Activated CD4-positive, alpha-beta T cell treated with anti-CD3 and anti-CD28 coated beads, Interleukin-2, amount 10 ng/mL, durations not matched to agents 24 days and 14 days (primary cell): ENCODE measurements at places on chromosomes 5 and 9. TPM values are rescaled to one million over a fixed set of nuclear protein-coding genes. Genes with fewer than 3 reads are reported as not detected.
A peak's percentile ranks its signal among the peaks of the same experiment; 100 is the strongest.

Gene KCNIP1
- not detected in 2 replicates for total RNA-seq

Gene C5orf52
- 0.42 TPM in 1 of 2 replicates, not detected in the other for total RNA-seq

Gene PDGFRB
- total RNA-seq: 0.62 and 1.5 TPM in 2 replicates

Gene ZFAND5
- 115 and 121 TPM in 2 replicates for total RNA-seq

Gene GRIN3A
- not detected in 2 replicates for total RNA-seq

Gene BARHL1
- not detected in 2 replicates for total RNA-seq

Gene ORM2
- not detected in 2 replicates for total RNA-seq

DNA sequence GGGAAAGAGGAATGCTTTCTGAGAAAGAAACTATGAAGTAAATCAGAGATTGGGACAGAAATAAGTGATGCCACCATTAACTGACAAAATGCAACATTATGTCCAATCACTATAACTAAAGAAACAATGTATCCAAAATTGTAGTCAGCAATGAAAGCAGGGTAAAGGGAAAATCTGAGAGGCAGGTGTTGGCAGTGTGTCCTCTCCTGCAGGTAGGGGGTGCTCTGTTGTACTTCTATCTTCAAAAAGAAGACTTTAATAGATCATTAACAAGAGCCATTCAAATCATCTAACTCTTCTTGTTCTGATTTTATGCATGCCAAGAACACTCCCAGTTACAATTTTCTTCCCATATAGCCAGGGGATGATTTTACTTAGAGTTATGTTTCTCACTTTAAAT is 1275.7 kb downstream of the PTPRD start:
- DNase-seq: no peak

GRCh38 chr5:141814064-141814964 is 63.9 kb downstream of the PCDH1 start:
- peak; percentile 84 for DNase-seq

DNA sequence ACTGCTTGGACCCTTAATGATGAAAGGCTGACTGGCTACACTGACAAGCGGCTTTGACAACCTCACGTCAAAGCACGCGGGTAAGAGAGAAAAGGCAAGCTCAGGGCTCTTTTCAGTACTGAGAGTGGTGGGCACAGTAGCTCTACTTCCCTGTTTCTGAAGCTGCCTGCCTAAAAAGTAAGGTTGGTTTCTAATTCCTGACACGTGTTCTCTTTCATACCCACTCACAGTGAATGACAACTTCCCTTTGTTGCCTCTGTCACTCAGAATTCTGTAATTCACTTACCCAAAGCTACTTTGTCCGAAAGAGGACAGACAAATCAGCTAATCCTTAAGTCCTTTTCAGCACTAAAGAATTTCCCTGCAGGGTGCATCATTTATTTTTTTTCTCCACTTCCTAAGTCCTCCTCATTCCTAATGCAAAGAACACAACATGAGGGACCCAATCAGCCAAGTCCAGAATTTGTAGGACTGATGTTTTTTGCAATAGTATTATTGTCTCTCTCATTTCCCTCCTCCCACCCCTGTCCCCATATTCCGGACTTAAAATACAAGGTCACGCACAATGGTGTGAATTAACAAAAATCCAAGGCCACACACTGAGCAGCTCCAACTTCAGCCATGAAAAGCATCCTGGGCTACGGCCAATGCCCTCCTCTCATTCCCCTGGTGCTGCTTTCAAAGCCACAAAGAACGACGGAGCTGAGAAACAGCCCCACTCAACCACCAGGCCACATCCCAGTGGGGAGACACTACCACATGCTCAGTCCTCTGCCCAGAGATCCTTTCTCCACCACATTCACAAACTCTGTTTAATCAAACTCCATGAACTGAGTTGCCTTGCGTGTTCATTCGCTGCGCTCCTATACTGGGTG is 221.0 kb downstream of the TSSK1B start:
- DNase-seq: no peak

- DNase-seq: no peak
These were observed 66.7 kb downstream of the DOCK2 start for GRCh38 chr5:169703813-169704212.

DNA sequence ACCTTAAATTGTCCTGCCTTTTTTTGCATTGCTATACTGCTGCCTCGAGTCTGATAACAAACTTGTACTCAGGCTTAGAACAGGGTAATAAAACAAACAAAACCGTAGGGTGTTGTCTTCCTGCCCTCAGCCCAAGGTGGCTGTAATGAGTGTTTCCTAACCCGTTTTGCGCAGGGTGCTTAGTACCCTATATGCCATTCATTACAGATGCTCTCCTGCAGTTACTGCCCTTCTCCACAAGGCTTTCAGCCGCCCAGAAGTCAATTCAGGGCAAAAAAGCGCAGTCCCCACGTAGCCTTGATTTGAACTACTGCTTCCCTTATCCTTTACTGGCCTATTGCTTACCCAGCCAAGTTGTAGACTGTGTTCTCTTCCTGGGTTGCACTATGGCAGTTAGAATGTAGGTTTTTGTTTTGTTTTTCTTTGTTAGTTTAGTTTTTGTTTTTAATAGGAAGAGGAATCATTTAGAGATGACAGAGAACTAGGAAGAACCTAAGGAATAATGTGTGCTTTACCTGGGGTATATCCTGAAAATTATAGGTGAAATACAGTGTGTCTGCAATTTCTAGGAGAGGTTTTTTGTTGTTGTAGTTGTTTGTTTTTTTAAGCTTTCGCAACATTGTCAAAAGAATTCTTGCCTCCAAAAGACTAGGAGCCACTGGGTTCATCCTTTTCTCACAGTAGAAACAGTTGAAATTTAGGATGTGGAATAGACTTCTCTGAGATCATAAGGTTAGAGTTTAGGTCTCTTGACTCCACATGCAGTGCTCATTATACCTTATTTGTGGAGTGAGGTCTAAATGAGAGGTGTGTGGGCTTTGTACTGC is 1.3 kb downstream of the HMGXB3 start:
- DNase-seq: peak; percentile 90

- DNase-seq: peak; percentile 69
These were observed 34.3 kb downstream of the MTMR12 start for GRCh38 chr5:32278406-32278805.

DNA sequence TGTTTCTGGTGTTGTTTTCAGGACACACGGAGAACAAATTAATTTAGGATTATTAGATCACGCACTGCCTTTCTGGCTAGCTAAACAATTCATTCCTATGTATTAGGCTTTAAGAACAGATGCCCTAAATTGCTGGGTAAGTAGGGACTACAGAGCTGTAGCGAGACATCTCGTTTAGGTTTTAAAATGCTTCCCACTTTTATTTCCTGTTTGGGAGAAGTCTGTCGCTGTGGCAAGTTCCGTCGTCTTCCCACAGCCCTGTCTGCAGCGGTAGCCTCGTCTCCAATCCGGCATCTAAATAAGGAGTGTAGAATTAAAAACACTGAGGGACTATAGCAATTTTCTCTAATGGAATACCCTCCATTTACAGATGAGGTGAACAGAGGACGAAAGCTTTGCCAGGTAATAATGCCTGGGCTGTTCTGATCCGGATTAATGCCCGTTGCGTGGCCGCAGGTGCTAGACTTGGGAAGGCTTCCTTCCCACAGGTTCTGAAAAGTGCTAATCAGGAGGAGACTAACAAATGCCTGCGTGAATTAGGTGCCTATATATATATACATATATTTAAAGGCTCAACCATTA is 1.3 kb upstream of the TRIM36 start:
- DNase-seq: no peak

DNA sequence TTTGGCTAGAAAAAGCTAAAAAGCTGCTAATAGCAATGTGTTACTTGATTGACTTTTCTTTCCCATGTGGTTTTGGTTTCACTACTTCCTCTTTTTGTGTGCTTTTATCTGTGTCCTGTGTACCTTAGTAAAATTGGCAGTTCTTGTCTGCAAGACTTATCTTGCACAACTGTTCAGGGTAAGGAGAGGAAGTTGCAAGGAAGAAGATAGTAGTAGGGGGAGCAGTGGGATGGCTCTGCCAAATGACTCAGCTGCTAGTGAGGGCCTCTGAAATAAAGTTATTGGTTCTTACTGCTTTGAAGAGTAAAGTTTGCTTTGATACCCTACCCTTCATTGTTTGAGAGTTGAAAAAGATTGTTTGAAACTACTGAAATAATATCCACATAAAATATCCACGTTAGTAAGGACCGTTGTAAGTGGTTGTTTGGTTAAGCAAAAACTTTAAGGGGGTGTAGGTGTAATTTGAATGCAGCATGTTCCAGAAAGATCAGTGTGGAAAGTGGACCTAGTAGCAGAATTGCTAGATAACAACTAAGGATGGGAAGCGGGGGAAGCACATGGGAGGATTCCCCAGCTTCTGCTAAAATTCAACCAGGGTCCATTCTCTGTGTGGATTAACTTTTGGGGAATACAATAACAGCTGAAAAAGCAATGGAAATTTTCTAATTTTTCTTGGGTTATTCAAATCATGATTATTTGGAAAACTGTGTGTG is 123.5 kb downstream of the SCAMP1 start:
- DNase-seq: no peak

DNA sequence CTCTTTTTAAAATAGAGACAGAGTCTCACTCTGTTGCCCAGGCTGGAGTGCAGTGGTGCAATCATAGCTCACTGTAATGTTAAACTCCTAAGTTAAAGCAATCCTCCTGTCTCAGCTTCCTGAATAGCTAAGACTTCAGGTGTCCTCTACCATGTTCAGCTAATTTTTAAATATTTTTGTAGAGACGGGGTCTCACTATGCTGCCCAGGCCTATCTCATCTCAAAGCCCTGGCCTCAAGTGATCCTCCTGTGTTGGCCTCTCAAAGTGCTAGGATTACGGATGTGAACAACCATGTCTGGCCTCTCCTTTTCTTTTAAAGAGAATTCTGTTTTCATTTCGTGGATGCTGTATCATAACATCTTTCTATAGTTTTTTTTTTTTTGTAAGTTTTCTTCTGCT is 11.7 kb downstream of the STX17 start:
- no peak for DNase-seq

- DNase-seq: no peak
These were observed 93.0 kb upstream of the COL5A1 start for GRCh38 chr9:134548618-134549017.

GRCh38 chr5:76947082-76947503 is 5.8 kb upstream of the CRHBP start:
- DNase-seq: no peak

GRCh38 chr9:132046456-132046855 is 33.2 kb downstream of the MED27 start:
- no peak for DNase-seq

DNA sequence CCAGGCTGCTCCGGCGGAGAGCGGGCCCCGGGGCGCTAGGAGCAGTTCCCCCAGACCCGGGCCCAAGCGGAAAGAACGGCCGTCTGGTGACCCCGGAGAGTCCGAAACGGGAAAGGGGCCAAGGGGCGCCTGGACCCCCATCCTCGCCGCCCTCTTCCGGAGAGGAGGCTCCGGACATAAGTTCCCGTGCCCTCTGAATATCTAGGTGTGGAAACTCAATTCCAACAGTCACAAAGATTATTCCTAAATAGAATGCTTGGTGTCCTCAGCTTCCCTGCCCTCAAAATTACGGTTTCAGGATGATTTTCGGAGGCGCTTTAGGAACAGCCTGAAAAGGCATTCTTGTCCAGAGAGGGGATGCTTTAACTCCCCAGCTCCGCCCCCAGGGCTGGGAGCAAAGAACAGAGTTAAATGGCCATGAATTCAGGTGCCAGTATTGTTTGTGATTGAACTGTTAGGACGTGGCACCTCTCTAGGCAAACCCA is 681 bp upstream of the LHFPL2 start:
- no peak for DNase-seq

DNA sequence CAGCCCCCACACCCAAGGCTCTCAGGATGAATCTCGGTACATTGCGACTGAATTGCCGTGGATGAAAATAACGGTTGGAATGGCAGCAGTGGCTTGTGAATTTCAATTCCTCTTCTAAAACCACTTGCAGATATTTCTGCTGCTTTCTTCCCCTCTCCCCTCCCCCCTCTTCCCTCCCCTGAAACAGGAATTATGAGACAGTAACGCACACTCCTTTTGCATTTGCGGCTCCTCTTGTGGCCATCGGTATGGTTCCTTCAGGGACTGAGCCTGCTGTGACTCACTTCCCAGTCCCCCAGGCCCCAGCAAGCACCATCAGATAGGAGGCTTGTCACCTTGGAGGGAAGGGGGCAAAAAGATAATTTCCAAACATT is 9.7 kb downstream of the DCANP1 start:
- no peak for DNase-seq

DNA sequence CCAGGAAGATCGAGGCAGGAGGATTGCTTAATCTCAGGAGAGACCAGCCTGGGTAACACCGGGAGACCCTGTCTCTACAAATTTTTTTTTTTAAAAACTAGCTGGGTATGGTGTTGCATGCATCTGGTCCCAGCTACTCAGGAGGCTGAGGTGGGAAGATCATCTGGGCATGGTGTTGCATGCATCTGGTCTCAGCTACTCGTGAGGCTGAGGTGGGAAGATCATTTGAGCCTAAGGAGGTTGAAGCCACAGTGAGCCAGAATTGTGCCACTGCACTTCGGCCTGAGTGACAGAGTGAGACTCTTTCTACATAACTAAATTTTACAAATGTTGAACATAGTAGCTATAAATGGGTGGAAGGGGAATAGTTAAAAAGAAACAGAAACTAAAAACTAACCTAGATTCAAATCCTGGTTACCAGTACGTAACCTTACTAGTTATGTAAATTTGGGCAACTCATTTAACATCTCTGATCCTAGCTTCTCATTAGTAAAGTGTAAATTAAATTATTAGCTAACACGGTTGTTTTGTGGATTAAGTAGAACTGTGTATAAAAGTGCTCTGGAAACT is 41.7 kb downstream of the TMEM161B start:
- DNase-seq: no peak

GRCh38 chr9:133124123-133124906 is 3.3 kb upstream of the RALGDS start:
- no peak for DNase-seq

- DNase-seq: peak; percentile 63
These were observed 79.1 kb downstream of the UGCG start for GRCh38 chr9:111975709-111976108.

DNA sequence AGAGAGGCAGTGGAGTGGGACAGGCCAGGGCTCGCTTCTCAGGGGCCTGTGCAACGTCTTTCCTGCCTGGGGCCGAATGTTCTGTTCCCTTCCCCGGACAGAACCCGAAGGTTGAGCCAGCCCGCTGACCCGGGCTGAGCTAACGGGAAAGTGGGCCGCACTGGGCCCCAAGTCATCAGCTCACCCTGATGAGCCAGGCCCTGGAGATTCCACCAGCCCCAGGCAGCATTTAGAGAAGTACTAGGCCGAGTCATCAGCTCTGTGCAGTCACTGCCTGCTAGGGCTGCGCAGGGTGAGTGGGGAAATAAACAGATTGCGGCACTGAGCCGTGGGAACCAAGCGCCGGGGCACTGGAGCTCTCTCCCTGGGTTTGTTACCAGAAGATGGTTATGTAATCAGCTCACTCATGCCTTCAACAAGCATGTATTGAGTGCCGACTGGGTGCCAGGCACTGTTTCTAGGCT is 29.1 kb upstream of the DUSP1 start:
- no peak for DNase-seq

DNA sequence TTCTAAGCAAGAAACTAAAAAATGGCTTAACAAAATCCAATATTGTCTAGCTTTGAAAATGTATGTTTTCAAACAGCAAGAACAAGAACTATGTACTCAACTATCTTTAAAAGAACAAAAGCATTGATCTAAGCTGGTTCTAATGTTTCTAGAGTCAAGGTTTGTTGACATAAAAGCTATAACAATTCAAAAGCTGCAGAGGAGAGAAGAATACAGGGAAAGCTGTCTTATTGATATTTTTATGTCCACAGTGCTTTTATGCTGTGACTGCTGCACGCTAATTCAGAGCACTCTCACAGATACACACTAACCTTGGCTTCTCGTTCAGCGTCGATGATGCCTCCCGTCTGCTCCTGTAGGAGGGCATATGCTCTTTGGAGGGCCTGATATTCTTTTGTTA is 129.5 kb upstream of the DPYSL3 start:
- DNase-seq: no peak
